T follicular helper cell (primary cell): ENCODE measurements at places on chromosomes 1 and 21.

GRCh38 chr1:198492872-198493271 is 47.6 kb downstream of the ATP6V1G3 start:
- DNase-seq = no peak

DNA sequence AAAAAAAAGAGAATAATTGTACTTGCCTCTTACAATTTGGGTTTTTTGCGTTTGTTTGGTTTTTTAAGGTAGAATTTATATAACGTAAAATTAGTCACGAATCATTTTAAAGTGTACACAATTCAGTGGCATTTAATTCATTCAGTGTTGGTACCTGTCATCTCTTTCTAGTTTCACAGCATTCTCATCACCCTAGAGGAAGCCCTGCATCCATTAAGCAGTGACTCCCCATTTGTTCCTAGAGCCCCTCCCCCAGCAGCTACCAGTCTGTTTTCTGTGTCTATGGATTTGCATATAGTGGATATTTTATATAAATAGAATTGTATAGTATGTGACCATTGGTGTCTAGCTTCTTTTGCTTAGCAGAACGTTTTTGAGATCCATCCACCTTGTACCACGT is 233.2 kb upstream of the FMN2 start:
- no peak for DNase-seq

DNA sequence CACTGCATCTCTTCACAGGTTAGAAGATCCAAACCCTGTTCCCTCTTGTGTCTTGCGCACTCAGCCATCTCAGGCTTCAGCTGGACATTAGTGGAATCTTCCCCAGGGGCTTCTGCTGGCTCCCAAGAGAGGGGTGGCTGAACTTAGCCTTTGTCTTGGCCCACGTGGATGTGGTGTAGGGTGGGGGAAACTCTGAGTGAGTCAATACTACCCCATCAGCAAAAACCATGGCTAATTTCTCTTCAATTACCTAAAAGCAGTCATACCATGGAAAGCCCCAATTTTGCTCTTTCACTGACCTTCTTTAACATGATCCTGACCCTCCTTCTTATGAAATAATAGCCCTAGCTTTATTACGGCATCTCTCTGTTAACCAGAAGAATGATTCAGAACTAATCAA is 72.5 kb upstream of the RAB3GAP2 start:
- no peak for DNase-seq

DNA sequence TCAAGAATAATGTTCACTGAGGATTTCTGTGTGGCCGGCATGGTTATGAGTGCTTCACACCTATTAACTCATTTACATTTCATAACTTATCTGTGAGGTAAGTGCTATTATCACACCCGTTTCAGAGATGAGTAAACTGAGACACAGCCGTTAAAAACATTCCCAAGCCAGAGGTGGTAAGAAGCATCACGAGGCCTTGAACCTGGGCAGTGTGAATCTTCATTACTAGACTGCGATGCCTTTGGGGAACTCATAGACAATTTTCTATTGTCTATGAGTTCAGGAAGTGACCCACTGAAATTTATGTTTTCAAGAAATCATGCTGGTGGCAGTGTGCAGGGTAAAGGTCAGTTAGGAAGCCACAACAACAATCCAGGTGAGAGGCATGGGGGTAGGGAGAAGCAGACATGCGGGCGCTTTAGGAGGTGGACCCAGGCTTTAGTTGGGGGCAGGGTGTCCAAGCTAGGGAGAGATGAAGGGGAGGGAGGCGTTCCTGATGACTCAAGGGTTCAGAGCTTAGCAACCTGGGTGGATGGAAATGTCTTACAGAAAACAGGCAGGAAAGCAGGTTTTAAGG is 14.5 kb downstream of the GNG12 start:
- no peak for DNase-seq

DNA sequence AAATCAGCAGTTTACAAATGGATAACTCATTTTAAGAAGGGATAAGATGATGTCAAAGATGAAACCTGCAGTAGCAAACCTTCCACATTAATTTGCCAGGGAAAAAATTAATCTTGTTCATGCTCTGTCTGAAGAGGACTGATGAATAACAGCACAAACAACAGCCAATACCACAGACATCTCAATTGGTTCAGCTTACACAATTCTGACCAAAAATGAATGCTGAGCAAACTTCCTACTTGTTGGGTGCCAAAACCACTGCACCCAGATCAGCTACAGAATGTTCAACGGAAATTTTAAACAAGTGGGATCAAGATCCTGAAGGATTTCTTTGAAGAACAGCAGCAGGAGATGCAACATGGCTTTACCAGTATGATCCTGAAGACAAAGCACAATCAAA is 98.3 kb downstream of the COQ8A start:
- DNase-seq = no peak

- DNase-seq = no peak
These were observed 1.8 kb downstream of the ATP2B4 start for GRCh38 chr1:203628201-203629015.

DNA sequence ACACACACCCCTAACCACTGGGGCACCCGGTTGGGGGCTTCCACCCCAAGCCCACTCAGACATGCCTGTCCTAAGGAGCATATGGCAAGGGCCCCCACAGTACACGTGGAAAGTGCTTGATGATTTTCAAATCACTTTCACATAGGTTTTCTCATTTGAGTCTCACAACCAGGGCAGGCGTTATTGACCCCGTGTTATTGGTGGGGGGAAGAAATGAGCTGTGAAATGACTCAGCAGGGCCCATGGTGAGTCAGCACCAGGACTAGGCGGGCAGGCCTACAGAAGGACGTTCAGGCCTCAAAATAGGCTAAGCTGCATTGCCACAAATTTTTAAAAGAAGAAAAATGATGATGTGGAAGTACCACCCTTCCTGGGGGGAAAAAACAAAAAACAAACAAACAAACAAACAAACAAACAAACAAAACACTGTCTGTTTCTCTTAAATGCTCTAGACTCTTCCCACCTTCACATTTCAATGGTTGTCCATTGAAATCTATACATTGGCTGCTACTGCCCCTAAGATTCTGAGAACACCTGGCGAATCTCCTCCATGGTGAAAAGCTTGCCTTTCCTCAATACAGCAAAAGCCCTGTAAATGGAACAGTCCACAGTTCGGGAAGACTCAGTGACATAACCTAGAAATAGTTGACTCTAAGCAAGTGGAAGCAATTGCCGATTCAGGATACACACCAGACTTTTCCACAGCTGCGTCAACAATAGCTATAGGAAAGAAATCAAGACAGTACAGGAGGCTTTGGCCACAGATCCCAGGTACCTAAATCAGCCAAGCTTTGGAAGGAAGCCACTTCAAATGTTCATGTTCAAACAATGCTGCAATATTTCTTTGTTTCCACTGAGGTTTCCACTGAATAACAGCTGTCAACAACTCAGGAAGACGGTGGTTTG is 234.7 kb downstream of the TOMM20 start:
- DNase-seq = no peak

- no peak for DNase-seq
These were observed 44.4 kb downstream of the RWDD3 start for GRCh38 chr1:95278173-95279006.

DNA sequence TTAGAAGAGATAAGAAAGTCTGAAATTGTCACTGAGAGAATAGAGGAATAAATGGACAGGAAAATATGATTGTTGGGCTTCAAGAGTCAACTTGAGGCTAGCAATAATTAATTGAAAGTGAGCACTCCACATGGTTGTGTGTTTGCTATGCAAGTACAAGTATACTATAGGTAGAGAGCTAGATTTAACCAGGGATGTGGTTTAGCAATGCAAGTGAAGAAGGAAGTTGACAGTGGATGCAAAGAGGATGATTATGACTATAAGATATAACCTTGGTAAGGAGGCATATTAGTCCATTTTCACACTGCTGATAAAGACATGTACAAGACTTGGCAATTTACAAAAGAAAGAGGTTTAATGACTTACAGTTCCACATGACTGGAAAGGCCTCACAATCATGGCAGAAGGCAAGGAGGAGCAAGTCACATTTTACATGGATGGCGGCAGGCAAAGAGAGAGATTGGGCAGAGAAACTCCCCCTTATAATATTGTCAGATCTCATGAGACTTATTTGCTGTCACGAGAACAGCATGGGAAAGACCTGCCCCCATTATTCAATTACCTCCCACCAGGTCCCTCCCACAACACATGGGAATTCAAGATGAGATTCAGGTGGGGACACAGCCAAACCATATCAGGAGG is 47.3 kb downstream of the DTL start:
- no peak for DNase-seq

DNA sequence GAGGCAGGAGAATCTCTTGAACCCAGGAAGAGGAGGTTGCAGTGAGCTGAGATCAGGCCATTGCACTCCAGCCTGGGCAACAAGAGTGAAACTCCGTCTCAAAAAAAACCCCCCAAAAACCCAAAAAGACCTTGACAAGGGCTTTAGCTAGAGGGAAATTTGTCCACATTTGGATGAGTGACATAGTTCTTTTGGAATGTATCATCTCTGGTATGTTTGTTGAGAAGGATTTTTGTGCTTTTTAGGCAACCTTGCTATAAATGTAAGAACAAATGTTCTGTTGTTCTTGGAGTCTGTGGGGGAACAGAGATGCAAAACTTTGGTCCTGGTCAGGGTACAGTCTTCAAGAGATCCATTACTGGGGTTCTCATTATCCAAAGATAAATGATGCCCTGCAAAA is 28.9 kb downstream of the INAVA start:
- DNase-seq = no peak

GRCh38 chr1:209256766-209257350 is 326.7 kb upstream of the CAMK1G start:
- no peak for DNase-seq

DNA sequence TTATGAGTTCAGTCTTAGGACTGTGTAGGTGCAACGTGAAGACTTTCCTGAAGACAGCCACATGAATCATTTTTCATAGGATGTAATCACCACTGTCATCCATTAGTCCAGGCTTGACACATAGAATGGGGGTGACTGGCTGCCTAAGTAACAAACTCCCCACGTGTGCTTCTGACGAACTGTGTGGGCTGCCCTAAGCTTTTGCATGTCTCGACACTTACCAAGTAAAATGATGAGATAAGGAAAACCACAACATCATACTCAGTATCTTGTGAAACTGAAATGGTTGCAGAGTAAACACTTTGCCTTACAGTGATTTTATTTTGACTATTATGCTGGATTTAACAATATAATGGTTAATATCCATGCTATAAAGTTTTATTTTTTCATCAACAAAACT is 19.5 kb downstream of the ERG start:
- DNase-seq = no peak

DNA sequence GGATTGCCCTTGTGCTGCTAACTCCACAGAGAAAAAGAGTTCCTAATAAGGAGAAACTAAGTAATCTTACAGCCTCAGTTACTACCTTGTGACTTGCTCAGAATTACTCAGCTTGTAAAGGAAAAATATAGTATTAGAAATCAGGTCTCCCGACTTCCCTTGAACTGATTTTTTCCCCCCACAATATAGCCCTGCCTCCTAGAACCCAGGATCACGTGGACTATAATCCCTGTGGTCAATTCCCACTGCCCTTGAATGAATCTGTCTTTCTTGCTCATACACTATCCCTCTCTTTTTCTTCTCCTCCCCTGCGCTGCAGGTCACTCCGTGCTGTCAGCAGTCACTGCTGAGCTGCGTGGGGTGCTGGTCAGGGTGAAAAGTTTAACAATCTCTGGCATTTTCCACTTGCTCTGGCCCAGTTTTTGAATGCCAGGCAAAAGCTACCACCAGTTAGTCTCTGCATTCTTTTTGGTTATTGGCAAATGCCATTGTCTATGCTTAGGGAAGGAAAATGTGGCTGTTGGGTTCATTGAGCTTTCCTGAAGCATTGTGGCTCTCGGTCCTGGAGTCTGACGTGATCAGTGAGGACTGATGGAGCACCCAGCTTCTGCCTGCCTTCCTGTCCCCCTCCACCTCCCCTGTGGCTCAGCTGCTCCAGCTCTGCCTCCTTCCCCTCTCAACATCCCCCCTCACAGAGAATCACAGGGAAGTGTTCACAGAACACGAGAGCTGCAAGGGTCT is 1.9 kb upstream of the MYOC start:
- DNase-seq = no peak

DNA sequence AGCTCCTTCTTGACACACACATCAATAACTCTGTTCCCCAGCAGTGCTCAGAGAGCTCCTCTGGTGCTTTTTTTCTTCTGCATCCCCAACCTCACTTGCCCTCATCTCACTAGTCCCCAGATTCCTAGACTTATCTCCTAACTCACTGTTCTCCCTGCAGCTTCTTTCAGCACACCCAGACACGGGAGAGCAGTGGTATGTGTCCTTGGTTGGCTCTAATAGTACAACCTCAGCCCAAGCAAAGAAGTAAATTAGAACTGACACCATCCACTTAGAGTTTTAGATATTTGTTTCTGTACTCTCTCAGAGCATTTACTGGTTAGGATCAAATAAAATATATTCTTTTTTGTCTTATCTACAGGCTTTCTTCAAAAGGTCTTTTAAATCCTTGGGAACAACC is 201.4 kb upstream of the SNX7 start:
- no peak for DNase-seq
